Stimulated activated CD4-positive, alpha-beta T cell treated with anti-CD3 and anti-CD28 coated beads, Interleukin-12 subunit alpha, Interleukin-12 subunit beta, amount 100 ng/mL, for 4 hours (primary cell): ENCODE measurements at places on chromosomes 11 and 22.

DNA sequence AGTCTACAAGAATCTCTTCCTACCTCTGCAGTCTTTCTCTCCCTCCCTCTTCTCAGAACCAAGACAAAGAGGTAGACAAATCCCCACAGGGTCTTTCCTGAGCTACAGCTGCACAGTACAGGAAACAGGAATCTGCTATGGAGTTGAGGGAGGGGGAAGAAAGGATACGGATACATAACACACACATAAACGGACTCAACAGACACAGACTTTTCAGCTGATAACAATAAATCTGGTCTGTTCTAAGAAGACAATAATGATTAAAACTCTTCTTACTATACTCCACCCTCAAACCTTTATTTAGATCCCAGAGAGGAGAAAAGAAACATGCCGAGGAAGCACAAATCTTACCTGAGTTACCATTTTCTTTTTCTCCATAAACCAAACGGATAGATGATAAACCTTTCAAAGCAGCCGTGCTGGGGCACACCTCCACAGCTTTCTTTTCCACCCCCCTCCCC is 122.2 kb downstream of the APOL5 start:
- DNase-seq, result no peak

DNA sequence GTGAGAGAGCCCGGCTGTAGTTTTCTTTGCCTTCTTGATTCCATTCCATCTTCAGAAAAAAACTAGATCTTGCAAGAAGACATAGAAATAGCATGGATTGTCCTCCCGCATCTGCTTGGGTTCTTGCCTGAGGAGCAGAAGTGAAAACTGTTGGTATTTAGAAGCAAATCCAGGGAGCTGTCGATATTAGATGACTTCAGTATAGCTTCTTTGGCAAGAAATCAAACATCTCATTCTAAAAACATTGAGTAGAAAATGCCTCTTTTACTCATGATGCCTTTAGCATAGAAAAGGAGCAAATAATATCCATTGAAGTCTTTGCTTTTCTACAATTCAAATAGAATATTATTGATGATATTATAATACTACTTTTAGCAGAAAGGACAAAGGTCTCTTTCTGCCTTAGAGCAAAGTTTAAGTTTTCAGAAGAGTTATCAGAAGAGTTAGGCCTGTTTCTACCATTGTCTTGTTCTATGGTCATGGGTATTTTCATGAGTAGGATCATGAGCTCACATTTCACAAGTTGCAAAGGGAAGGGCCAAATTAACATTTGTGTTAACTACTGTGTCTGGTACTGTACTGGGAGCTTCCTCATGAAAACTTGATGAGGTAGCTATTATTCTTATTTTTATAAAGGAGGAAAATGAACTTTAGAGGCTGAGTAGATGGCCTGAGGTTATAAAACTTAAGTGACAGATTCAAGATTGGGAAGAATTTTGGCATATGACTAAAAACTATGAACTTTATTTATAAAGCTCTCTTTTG is 49.7 kb downstream of the EXT2 start:
- no peak for DNase-seq

DNA sequence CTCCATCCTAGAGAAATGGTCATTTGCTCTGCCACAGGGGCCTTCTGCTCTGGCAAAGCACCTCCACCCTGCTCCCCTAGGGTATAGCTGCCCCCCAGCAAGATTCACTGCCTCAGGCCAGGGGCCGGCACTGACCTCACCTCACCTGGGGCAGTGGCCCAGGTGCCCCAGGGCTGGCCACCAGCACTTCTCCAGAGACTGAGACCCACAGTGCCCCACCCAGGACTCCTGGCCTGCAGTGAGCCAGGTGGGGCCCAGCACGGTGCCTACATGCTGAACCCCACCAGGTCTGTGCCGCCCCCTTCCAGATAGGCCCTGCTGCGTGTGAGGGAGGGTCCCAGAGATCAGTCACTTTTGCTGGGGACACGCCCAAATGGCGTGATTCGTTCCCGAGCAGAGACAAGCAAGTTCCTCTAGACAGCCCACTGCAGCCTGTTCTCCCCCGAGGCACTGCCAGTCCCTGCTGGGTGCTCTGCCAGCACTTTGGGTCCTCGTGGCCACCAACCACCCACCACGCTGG is 10.8 kb downstream of the GNB1L start:
- no peak for DNase-seq

DNA sequence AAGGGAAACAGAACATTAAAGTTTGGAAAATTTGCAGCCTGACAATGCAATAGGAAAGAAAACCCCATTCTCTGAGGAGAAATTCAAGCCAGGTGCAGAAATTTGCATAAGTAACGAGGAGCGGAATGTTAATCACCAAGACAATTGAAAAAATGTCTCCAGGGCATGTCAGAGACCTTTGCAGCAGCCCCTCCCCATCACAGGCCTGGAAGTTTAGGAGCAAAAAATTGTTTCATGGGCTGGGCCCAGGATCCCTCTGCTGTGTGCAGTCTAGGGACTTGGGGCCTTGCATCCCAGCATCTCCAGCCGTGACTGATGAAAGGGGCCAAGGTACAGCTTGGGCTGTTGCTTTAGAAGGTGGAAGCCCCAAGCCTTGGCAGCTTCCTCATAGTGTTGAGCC is 780.2 kb downstream of the LRRC4C start:
- no peak for DNase-seq

GRCh38 chr11:129331217-129331616 is 44.4 kb upstream of the BARX2 start:
- DNase-seq, result no peak

DNA sequence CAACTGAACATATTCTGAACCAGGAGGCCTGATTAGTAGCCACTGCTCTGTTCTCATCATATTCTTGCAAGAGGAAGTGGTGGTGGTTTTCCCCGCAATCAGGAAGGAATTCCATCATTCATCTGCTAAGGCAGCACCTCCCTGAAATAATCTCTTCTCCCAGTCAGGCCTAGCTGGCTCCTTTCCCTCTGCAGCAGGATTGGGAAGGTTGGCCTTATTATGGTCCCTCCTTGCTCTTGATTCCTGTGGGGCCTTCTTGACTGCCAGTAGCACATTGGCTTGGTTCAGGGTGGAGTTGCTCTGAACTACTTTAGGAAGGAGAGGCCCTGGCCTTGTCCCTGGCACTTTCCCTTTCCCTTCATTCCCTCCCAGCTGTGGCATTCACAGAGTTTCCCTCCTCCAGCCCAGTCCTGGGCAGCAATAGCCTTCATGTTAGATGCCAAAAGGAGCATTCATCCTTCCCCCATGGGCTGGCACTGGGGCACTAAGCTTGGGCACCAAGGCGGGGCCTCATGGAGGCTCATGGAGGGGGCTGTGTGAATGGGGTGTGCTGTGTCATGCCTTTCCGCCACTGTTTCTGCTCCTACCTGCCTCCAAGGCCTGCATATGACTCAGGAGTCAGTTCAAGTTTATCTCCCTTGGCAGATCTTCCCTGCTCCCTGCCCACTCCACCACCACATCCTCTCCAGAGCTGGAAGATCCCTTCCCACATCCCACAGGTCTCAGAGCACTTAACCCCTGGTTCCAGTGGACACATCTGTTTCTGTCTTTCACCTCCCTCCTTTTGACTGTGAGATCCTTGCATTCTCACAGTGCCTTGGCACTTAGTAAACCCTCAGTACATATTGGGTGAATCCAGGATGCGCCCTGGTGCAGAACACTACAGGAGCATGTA is 27.6 kb upstream of the CD44 start:
- no peak for DNase-seq

DNA sequence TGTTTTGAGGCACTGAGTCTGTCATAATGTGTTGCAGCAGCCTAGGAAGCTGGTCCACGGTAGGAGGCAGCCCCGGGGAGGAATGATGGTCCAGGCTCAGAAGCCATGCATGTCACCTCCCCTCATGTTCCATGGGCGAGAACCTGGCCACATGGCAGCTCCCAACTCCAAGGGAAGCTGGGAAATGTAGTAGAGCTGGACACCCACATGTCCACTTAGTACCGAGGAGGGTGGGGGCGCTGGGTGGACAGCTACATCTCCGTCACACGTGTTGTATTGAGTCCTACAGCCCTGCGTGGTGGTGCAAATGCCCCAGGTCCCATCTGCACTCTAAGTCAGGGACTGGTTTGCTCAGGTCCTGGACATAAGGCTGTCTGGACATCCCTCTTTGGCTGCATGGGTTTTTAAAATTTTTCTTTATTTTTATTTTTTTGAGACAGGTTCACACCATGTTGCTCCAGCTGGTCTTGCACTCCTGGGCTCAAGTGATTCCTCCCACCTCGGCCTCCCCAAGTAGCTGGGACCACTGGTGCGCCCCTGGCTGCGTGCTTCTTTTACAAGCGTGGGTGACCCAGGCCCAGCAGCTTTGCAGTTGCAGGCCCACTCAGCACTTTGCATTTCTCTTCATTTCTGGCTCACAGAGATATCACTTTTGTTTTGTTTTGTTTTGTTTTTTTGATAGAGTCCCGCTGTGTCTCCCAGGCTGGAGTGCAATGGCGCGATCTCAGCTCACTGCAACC is 3.9 kb upstream of the CTTN start:
- DNase-seq, result no peak

- DNase-seq, result no peak
Measured at GRCh38 chr11:34331736-34332135, 26.1 kb downstream of the ABTB2 start.

GRCh38 chr11:93822359-93822758 is 28.1 kb downstream of the VSTM5 start:
- no peak for DNase-seq

DNA sequence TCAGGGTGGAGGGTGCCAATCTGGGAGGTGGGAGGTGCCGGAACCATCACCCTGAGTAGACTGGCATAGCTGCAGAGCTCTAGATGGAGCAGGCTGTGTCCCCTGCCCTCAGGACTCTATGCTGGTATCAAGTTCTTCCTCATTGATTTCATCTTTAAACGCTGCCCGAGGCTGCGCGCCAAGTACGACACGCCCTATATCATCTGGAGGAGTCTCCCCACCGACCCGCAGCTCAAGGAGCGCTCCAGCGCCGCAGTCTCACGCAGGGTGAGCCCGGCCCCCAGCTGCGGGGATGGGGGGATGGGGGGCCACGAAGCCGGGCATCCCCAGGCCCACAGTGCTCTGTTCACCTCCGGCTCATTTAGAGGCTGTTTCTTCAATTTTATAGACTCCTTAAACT is 52.5 kb downstream of the GRAMD4 start:
- DNase-seq, result no peak

- no peak for DNase-seq
Measured at GRCh38 chr11:6156628-6157359, 13.3 kb downstream of the OR52B2 start.

DNA sequence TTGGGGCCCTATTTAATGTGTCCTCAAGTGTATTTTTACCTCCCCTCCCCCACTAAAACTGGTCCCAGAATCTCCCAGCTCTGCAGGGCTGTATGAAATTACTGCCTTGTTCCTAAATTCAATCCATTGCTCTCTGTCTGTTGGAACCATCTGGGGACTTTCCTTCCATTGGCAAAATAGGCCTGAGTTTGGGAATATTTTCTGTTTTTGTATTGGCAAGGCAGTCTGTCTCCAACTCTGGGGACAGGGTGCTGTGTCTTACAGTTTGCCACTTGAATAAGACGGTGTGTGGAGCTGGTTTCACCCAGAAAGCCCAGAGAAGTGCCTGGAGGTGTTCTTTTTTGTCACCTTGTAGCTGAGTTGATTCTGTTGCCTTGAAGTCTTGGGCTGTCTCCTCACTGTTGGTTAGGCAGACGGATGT is 1.3 kb downstream of the PACS1 start:
- DNase-seq, result no peak
